ENCODE measurements at places on chromosomes 12 and 14.

DNA sequence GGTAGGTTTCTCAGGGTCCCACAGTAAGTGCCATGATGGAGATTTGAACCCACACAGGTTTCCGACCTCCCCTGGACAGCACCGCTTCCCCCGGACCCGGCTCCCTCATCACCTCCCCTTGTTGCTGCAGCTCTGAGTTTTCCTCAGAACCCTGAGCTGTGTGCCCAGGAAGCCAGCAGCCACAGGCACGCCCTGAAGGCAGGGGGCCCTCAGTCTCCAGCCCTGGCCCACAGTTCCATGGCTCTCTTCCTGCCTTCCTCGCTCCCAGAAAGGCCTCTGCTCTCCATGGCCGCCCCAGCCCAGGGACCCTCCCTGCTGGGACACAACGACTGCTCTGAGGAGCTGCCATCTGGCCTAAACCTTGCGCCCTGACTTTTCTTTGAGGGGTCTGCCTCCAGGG is 35.8 kb upstream of the PRIMA1 start:
- no peak for DNase-seq

- no peak for DNase-seq
These were observed 80.1 kb downstream of the CEP83 start for GRCh38 chr12:94379479-94380113.

- DNase-seq = no peak
These were observed 7.0 kb downstream of the CSRNP2 start for GRCh38 chr12:51076236-51076930.

DNA sequence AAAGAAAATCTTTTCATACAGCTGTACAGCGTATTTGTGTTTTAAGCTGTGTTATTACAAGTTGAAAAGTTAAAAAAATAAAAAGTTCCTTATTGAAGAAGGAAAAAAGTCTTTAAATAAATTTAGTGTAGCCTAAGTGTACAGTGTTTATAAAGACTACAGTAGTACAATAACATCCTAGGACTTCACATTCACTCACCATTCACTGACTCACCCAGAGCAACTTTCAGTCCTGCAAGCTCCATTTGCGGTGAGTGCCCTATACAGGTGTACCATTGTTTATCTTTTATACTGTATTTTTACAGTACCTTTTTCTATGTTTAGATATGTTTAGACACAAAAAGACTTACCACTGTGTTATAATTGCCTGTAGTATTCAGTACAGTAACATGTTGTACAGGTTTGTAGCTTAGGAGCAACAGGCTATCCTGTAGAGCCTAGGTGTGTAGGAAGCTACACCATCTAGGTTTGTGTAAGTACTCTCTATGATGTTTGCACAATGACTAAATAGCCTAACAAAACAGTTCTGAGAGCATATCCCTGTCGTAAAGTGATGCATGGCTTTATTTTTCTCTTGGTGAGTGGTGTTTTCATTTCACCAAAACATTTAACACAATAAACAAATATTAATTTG is 275.2 kb downstream of the DACT1 start:
- no peak for DNase-seq

GRCh38 chr14:68780358-68781160 is 12.3 kb downstream of the ZFP36L1 start:
- peak; percentile 20 for DNase-seq
